A549 treated with RU486 at 1 μM for 4 hours (cell line): ENCODE measurements at places on chromosomes 1 and 21. TPM values are rescaled to one million over a fixed set of nuclear protein-coding genes. Genes with fewer than 3 reads are reported as not detected.

HHAT gene
- total RNA-seq = 1.7 to 2.2 TPM (median 1.8 TPM) in 5 replicates

ZFYVE9 gene
- 6.1 to 8.8 TPM (median 7.5 TPM) in 5 replicates for total RNA-seq

NBPF1 gene
- 13.5 to 23.7 TPM (median 19.9 TPM) in 5 replicates for total RNA-seq

KRTAP7-1 gene
- not detected in 5 replicates for total RNA-seq

CACNA1S gene
- total RNA-seq = not detected in 5 replicates

LAX1 gene
- total RNA-seq = not detected in 5 replicates

MEGF6 gene
- total RNA-seq = 5.0 to 13.2 TPM (median 9.8 TPM) in 5 replicates

ZBTB8OS gene
- total RNA-seq = 33.1 to 49.6 TPM (median 42.5 TPM) in 5 replicates

RXRG gene
- not detected in 5 replicates for total RNA-seq

CR1 gene
- total RNA-seq = not detected in 5 replicates

ADAMTS5 gene
- total RNA-seq = not detected in 5 replicates

GJA9 gene
- not detected in 5 replicates for total RNA-seq

ATPAF1 gene
- total RNA-seq = 31.9 to 34.0 TPM (median 33.4 TPM) in 5 replicates

FYB2 gene
- total RNA-seq = not detected in 5 replicates

NOS1AP gene
- 0.31 to 0.57 TPM (median 0.43 TPM) in 5 replicates for total RNA-seq
